GM12878 (cell line): ENCODE measurements at places on chromosomes 3 and 15. TPM values are rescaled to one million over a fixed set of nuclear protein-coding genes. Genes with fewer than 3 reads are reported as not detected.

The SLC12A1 gene
- not detected in 2 replicates for polyA plus RNA-seq

The ADAMTS17 gene
- not detected in 2 replicates for polyA plus RNA-seq

The NANOGP8 gene
- not detected in 2 replicates for polyA plus RNA-seq

DNA sequence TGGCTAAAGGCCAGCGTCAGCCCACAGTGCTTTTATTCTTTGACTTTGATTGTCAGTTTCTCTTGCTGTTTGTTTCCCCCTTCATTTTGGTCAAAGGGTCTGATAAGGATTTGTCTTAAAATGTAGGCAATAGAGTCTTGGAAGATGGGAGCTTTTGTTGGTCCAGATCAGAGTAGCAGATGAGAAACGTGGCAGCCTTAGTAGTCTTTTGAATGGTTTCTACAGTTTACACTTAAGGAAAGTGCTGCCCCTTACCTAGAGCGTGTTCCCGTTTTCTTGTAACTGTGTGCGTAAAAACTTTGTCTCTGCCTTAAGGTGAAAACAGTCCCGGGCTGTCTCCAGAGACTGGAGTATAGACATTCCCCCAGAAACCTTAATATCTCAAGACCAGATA lies 630 bp downstream of the LXN start:
- peak overlapping the region; percentile 75 for H3K27ac ChIP-seq
- peaks cover 4% of the 10 kb centered on the region; the same call in 1 of the 2 replicates for H3K4me1 ChIP-seq
- no peaks in the 10 kb centered on the region for H3K27me3 ChIP-seq
- DNase-seq: peak; percentile 7
- H3K36me3 ChIP-seq: no peaks in the 10 kb centered on the region

GRCh38 chr3:149553781-149554451 lies 79.4 kb downstream of the TM4SF4 start:
- no peaks in the 10 kb centered on the region; the same call in none of the 2 replicates for H3K36me3 ChIP-seq
- no peaks in the 10 kb centered on the region for H3K27me3 ChIP-seq
- no peak for DNase-seq
- no peak overlapping the region for H3K4me3 ChIP-seq

GRCh38 chr3:132289316-132289715 lies 27.9 kb upstream of the ACP3 start:
- H3K4me1 ChIP-seq: no peaks in the 10 kb centered on the region
- no peaks in the 10 kb centered on the region for H3K27me3 ChIP-seq
- DNase-seq: no peak
- H3K4me3 ChIP-seq: no peak overlapping the region
- no peak overlapping the region for H3K27ac ChIP-seq

- no peaks in the 10 kb centered on the region; the same call in 1 of the 2 replicates for H3K27me3 ChIP-seq
- H3K36me3 ChIP-seq: no peaks in the 10 kb centered on the region
- DNase-seq: no peak
Measured at GRCh38 chr3:159166899-159167586, 365.2 kb downstream of the MFSD1 start.

GRCh38 chr3:44136421-44136820 lies 105.3 kb upstream of the TOPAZ1 start:
- no peaks in the 10 kb centered on the region for H3K36me3 ChIP-seq
- DNase-seq: no peak
- peaks cover 2% of the 10 kb centered on the region; the same call in 1 of the 2 replicates for H3K27me3 ChIP-seq
- H3K4me1 ChIP-seq: no peaks in the 10 kb centered on the region; the same call in 1 of the 2 replicates
- H3K27ac ChIP-seq: no peak overlapping the region
- no peak overlapping the region for H3K4me3 ChIP-seq

DNA sequence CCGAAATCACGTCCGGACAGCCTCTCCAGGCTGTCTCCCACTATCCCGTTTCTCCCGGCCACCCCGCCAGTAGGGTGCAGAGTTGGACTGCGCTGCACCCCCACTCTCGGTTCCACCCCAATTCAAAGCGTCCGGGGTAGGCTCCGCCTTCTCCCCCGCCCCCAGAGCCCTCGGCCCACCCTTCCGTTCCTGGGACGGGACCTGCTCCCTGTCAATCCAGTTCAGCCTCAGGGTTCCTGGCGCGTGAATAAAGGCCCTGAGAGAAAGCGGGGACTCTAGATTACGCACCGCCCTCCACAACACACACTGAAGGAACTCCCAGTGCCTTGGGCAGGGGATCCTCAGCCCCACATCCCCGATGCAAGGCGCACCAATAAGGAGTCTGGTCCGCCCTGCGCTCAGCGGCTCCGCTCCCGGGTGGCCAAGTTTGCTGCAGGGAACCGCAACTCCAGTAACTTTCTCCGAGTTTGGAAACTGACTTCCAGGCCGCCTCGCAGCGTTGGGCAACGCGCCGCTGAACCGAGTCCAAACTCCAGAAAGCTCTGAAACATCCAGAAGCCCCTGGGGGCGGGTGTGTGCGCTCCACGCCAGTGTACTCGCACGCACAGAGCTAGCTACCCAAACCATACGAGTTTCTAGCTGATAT lies 1.9 kb downstream of the ADAMTS9 start:
- H3K27ac ChIP-seq: no peak overlapping the region
- no peak overlapping the region for H3K4me3 ChIP-seq
- H3K27me3 ChIP-seq: peaks cover 3% of the 10 kb centered on the region
- H3K36me3 ChIP-seq: no peaks in the 10 kb centered on the region

DNA sequence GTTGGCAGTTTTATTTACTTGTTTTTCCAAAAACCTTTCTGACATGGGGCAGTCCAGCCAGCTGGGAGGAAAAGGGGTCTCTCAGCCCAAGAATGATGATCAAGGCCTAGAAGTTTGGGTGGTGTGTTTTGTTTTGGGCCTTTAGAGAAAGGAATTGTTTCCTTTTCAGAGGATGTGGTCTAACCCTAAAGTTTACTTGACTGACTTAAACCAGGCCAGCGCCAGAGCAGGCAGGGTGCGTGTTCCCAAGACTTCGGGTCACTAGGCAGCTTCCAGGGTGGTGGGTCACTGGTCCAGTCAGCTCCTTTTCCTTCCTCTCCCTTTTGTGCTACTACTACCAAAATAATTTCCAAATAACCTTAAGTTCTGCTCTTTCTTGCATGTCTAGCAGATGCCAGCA lies 4.9 kb downstream of the FLNB start:
- H3K36me3 ChIP-seq: no peaks in the 10 kb centered on the region
- DNase-seq: no peak
- no peaks in the 10 kb centered on the region for H3K27me3 ChIP-seq
- peaks cover 16% of the 10 kb centered on the region for H3K4me1 ChIP-seq
